ENCODE measurements at places on chromosomes 1 and 21.

GRCh38 chr1:64848136-64848535, 103.3 kb downstream of the RAVER2 start:
- no peak for DNase-seq

DNA sequence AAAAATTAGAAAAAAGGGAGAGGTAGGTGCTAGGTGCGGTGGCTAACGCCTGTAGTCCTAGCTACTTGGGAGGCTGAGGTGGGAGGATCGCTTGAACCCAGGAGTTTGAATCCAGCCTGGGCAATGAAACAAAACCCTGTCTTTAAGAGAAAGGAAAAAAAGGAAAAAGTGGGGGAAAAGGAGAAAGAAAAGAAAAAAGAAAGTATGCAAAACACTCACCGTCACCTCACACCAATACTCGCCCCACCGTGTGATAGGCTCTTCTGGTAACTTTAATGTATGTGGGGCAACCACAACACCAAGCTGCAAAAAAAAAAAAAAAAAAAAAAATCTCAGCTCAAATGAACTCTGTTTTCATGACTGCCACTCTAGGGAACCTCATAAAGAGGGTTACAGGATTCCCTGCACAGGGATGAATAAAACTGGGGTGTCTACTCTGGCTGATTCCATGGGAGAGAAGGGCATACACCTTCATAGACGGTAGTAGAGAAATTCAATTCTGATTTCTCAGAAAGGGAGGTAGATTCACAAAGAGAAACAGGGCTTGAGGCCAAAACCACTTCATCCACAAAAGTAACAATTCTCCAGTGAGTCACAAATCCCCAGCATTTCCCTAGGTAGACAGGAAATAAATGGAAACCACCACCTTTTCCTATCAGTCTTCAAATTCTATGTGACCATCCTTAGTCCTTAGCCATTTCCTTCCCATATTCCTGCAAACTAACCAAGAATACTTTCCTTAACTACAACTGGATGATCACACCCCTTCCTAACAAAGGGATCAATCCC, 2.5 kb downstream of the MRPL9 start:
- no peak for DNase-seq

DNA sequence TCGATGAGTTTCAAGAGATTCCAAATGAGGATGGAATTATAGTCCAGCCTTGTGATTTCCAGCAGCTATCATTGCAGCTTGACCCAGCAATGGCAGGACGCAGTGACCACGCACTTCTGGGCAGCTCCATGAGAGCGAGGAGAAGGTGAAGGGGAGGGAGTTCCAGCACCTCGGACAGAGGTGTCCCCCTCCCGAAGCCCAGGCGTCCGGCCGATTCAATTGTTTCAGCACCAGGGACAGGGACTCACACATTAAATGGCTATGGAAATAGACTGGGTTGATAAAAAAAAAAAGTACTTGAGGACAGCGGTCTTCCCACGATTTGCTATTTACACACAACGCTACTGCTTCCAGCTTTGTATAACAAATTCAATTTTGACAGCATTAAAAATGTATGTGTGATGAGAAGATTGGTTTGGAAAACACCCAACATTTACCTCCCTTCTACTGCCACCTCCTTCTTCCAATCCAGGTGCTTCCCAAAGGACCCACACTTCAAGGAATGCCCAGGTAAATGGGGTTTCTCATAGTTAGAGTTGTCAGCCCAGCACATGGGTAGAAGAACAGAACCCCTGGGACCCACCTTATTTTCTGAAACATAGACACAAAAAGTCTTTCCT, 71.8 kb downstream of the DISP3 start:
- peak; percentile 31 for DNase-seq

GRCh38 chr1:199804526-199804925, 223.0 kb upstream of the NR5A2 start:
- no peak for DNase-seq

- DNase-seq, result no peak
Observed at GRCh38 chr1:213761845-213762407, 225.8 kb upstream of the PROX1 start.

DNA sequence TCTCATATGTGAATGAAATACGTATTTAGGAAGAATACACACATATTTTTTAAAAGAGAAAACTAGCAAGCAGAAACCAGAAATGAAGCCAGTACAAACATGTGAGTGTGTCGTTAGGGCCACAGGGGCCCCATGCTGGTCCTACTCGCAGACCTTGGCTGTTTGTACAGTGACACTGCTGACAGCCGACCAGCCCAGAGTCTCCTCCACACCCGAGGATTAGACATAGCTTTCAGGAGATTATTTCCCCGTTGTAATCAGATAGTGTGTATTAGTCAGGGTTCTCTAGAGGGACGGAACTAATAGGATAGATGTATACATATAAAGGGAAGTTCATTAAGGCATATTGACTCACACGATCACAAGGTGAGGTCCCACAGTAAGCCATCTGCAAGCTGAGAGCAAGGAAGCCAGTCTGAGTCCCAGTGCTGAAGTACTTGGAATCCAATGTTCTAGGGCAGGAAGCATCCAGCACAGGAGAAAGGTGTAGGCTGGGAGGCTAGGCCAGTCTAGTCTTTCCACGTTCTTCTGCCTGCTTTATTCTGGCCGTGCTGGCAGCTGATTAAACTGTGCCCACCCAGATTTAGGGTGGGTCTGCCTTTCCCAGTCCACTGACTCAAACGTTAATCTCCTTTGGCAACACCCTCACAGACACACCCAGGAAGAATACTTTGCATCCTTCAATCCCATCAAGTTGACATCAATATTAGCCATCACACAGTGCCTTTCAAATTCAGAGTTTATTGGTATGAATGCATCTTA, 51.2 kb downstream of the DIP2A start:
- peak; percentile 54 for DNase-seq
